CD8-positive, alpha-beta memory T cell (primary cell): ENCODE measurements at places on chromosomes 2 and 18. TPM values are rescaled to one million over a fixed set of nuclear protein-coding genes. Genes with fewer than 3 reads are reported as not detected.

- H3K4me1 ChIP-seq, result peaks cover 6% of the 10 kb centered on the region
- no peak overlapping the region for H3K27ac ChIP-seq
- no peaks in the 10 kb centered on the region for H3K36me3 ChIP-seq
- no peak overlapping the region for H3K4me3 ChIP-seq
- H3K27me3 ChIP-seq, result no peaks in the 10 kb centered on the region
Measured at GRCh38 chr2:203774760-203775159, 68.3 kb downstream of the CD28 start.

GRCh38 chr2:26612034-26612433, 29.1 kb downstream of the CIB4 start:
- peaks cover 15% of the 10 kb centered on the region for H3K4me1 ChIP-seq
- DNase-seq, result no peak
- no peak overlapping the region for H3K4me3 ChIP-seq
- H3K36me3 ChIP-seq, result no peaks in the 10 kb centered on the region
- no peak overlapping the region for H3K27ac ChIP-seq

DNA sequence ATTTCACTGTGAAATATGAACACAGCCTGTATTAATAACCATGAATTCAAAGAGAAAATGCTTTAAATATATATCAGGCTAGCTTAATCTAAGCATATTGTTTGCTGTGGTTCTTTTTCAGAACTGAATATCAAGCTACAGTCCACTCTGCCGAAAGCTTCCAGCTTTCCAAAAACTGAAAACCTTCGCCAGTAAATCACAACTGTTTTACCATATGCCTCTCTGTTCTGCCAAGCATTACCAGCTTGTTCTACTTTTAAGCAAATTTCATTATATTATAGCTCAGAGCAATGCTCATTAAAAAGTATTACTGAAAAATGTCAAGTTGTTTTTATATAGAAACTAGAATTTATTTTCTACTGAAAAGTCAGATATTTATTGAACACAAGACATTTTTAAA, 277.4 kb downstream of the NRXN1 start:
- no peaks in the 10 kb centered on the region for H3K36me3 ChIP-seq
- DNase-seq, result no peak
- no peak overlapping the region for H3K27ac ChIP-seq

- H3K27me3 ChIP-seq, result no peaks in the 10 kb centered on the region
- no peak overlapping the region for H3K4me3 ChIP-seq
- peaks cover 28% of the 10 kb centered on the region for H3K4me1 ChIP-seq
- DNase-seq, result no peak
Measured at GRCh38 chr2:143329288-143329687, 200.1 kb downstream of the ARHGAP15 start.

DNA sequence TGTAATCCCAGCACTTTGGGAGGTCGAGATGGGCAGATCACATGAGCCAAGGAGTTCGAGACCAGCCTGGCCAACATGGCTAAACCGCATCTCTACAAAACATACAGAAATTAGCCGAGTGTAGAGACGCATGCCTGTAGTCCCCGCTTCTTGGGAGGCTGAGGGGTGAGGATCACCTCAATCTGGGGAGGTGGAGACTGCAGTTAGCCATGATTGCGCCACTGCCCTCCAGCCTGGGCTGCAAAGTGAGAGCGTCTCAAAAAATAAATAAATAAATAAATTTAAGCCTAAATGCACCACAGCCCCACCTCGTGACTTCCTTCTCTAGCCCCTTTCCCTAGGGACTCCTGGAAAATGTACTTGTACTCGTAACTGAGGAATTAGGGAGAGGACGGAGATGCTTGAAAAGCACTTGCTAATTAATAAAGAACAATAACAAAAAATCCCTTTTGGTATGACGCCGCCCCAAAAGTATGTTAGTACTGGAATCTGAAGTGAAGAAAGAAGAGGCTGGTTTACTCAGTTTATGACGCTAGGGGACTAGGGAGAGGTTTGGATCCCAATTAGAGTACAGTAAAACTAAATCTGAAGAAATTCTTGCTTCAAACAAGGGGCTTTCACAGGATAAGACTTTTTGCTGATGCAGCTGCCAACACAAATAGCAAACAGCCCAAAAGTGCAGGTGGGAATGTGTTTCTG, 887 bp upstream of the ZNF396 start:
- H3K4me1 ChIP-seq, result peaks cover 11% of the 10 kb centered on the region
- H3K27ac ChIP-seq, result no peak overlapping the region
- no peak for DNase-seq

DNA sequence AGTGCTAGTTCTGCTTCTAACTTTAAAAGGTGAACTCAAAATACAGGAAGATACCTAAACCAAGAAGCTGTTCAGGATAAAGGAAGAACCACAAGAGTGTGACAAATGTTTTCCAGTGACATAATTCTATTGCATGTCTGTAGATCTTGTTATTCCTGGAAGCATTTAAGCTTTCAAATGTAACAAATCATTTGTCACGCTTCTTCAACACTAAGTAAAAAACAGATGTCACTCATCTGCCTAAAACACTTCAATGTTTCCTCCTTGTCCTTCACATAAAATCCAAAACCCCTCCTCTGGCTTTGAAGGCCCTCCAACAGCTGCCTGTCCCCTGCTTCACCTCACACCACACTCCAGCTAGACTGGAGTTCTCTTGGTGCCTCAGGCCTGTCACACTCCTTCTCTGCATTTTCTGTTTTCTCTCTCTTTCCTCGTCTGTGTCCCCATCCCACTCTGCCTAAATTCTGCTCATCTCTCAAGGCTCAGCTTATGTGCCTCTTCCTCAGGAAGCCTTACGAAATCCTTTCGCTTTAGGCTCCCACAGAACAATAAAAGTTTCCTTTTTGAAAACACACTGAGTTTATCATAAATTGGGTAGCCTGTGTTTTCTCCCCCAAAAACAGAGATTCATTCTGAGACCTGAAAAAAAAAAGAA, 6.4 kb upstream of the CLEC4F start:
- DNase-seq, result no peak
- H3K4me3 ChIP-seq, result no peak overlapping the region
- no peaks in the 10 kb centered on the region for H3K36me3 ChIP-seq
- no peak overlapping the region for H3K27ac ChIP-seq
- H3K27me3 ChIP-seq, result no peaks in the 10 kb centered on the region

Gene RAX
- total RNA-seq, result not detected

Gene LTBP1
- total RNA-seq, result not detected

Gene CREG2
- not detected for total RNA-seq
